NCI-H774 (cell line): ENCODE measurements at places on chromosomes 2 and 18.
A peak's percentile ranks its signal among the peaks of the same experiment; 100 is the strongest.

- no peak for DNase-seq
Measured at GRCh38 chr2:71857636-71858035, 290.0 kb downstream of the CYP26B1 start.

GRCh38 chr2:64029116-64029665, 10.0 kb upstream of the VPS54 start:
- peak; percentile 58 for DNase-seq

- DNase-seq = no peak
Measured at GRCh38 chr2:107466241-107466640, 360.5 kb upstream of the RGPD4 start.

GRCh38 chr2:200873560-200873959, 9.1 kb upstream of the CLK1 start:
- no peak for DNase-seq

- no peak for DNase-seq
Measured at GRCh38 chr18:49848115-49848514, 34.8 kb upstream of the ACAA2 start.

GRCh38 chr2:3463186-3463835, 56.0 kb downstream of the ADI1 start:
- DNase-seq = no peak

DNA sequence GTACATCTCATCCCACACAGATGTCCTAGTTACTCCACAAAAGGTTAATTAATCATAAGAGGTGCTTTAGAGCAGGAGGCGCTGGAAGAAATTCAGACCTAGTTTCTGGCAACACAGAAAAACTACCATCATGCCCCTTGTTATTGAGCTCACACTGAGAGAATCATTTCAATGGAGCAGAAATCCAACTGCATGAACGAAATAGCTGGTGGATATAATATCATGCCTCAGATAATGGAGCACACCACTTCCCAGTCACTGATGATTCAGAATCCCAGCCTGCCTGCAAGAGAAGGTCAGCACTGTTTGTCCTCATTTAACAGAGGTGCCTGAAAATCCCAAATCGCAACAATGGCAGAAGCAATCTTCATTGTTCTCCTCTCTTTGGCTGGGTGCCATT, 125.8 kb upstream of the CREB1 start:
- peak; percentile 54 for DNase-seq

DNA sequence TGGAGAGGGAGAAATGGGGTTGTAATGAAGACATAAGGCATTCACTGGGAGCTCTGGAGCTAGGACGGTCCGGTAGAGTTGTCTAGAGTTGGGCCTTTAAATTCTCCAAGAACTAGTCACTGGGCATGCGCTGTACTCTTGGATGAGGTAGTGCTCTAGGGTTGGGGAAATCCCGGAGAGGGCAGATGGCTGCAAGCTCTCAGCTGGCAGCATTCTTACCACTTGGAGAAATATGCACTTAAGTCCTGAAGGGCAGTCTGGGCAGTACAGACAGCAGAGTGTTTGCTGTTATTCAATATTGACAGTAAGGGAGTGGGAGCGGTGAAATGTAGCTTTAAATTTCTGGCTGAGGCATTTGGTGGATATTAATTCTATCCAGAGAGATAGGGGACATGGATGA, 214.6 kb downstream of the RDH14 start:
- peak; percentile 56 for DNase-seq
